ENCODE measurements at places on chromosomes 4 and X.

GRCh38 chr4:60016971-60017370 lies 1183.2 kb upstream of the ADGRL3 start:
- no peak for DNase-seq

- DNase-seq = no peak
These were observed 161.6 kb downstream of the CHIC2 start for GRCh38 chr4:53902786-53903185.

DNA sequence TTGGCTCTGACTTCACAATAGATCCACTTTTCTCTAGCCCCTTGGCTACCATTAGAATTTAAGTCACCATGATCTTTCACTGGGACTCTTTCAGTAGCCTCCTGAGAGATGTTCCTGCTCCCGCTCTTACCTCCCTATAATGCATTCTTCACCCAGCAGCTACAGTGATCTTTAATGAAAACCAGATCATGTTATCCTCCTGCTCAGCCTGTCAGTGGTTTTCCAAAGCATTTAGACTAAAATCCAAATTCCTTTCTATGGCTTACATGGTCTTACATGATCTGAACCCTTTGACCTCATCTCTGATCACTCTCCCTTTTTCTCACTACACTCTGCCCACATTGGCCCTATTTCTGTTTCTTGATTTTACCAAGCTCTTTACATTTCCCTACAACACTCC lies 18.3 kb upstream of the RPS6KA3 start:
- no peak for DNase-seq

- no peak for DNase-seq
These were observed 335.2 kb downstream of the PCDH10 start for GRCh38 chr4:133484287-133484686.

GRCh38 chr4:4395849-4396627 lies 9.1 kb downstream of the NSG1 start:
- DNase-seq = no peak

GRCh38 chr4:2172627-2173231 lies 69.2 kb downstream of the HAUS3 start:
- DNase-seq = no peak

Measured in Caki2 (cell line).